Activated CD4-positive, alpha-beta T cell treated with anti-CD3 and anti-CD28 coated beads, Interleukin-2, amount 50 U/mL, for 4 hours (primary cell): ENCODE measurements at places on chromosomes 13 and 19.

- DNase-seq: no peak
These were observed 218.9 kb downstream of the LACC1 start for GRCh38 chr13:44098559-44098958.

- no peak for DNase-seq
These were observed 157.9 kb downstream of the UQCRFS1 start for GRCh38 chr19:29054886-29055675.

- DNase-seq: no peak
These were observed 3.0 kb downstream of the HSPBP1 start for GRCh38 chr19:55276720-55277430.

DNA sequence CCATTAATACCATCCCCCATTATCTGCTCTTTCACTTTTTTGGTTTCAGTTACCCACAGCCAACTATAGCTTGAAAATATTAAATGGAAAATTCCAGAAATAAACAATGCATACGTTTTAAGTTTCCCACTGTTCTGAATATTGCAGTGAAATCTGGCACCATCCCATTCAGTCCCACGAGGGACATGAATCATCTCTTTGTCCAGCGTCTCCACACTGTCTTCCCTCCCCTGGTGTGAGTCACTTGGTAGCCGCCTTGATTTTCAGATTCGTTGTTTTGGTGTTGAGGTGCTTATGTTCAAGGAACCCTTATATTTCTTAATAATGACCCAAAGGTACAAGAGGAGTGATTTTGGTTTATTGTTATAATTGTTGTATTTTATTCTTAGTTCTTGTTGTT is 246.1 kb downstream of the DCT start:
- DNase-seq: no peak

- no peak for DNase-seq
These were observed 302.6 kb downstream of the SPRY2 start for GRCh38 chr13:80038371-80038770.

DNA sequence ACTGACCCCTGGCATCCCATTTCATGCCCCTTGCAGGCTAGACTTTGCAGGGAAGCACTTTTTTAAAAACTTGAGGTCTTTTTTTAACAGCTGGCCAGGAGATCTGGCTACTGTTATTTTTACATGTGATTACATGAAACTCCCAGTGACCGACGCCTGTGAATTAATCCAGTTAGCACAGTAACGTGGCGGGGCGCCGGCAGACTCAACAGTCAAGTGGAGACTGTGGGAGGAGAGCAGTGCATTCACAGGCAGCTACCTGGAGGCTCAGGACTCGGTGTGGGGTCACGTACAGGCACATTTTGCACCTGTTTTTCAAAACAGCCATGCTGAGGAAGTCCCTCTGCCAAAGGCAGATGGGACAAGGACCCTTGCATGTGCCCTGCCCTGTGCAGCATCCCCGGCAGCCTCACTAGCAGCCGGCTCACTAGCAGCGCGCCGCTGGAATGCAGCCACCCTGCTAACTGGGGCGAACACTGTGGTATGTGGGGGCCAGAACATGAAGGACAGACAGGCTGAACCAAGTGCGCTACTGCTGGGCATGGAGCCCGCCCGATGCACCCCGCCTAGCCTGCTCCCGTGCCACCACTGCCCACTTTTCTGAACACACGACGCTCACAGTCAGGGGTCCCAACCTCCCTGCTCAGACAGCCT is 18.7 kb downstream of the CAPS start:
- no peak for DNase-seq

- no peak for DNase-seq
These were observed 16.1 kb downstream of the ATP1A3 start for GRCh38 chr19:41977916-41978315.

DNA sequence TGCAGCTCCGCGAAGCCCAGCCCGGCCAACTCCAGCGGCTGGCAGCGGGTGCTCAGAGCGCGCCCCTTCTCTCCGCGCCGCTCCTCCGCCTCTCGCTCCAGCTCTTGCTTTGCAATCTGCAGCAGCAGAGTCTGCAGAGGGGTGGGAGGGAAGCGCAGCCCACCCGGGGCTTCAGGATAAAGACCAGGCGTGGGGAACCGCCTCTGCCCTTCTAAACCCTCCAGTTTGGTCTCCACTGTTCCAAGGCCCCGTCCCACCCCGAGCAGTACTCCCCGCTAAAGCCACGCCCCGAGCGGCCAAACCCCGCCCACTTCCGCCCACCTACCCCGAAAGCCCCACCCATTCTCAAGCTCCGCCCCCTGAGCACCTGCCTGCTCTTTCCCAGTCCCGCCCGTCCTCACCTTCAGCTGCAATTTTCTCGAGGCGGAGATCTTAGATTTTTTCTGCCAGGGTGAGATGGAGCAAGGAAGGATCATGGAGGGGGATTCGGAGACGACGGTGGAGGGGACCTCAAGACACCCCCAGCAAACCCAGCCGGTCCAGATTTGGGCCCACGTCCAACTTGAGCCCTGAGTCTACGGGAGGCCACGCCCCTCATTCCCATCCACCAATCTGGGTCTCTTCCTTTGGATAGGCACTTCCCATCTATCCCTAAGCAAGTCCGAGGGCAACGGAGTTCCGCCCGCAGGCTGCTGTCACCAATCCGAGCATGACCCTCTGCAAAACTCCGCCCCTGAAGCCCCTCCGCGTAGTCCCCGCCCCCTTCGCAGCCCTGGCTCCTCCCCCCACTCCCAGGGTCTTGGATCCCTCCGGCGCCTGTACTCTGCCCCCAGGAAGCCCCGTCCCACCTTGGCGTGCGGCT is 1.1 kb downstream of the TNNI3 start:
- no peak for DNase-seq

- no peak for DNase-seq
These were observed 131.0 kb upstream of the RFC3 start for GRCh38 chr13:33686772-33687480.

DNA sequence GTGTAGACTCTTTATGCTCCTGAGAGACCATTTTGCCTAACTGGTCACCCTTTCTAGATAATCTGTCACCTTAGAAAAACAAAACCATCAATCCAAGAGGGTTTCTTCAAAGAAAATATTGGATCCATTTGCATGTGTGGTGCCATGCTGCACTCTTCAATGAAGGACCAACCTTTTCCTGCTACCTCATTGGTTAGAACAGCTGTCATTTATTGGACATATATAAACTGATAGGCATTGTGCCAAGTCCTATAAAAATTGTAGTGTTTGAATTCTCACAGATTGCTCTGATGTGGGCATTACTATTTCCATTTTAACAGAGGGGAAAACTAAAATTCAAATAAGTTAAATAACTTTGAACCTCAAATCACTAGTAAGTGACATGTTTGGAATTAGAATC is 333.2 kb downstream of the MYO16 start:
- no peak for DNase-seq

DNA sequence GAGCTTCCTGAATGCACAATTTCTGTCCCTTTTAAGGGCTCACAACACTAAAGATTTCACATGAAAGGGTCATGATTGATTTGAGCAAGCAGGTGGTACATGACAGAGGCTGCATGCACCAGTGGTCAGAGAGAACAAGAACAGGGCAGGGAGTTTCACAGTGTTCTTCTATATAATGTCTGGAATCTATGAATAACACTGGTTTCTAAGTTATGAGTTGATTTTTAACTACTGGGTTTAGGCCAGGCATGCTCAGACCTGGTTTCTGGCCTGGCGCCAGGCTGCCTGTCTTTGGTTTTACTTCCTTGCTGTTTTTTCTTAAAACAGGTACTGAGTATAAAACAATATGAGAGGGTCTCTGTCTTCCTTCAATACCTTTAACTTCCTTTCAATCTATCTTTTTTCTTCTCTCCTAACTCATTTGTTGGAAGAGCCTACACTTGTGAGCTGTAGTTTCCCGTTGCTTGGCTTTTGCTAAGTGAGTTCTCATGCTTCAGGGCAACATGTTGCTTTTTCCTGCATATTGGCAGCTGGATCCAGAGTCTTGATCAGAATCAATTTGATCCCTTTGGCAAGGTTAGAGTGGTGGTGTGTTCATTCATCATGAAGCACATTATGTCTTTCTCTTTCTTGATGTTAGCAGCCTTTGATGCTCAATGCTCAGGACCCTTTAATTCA is 38.5 kb upstream of the FGF14 start:
- no peak for DNase-seq

- peak; percentile 45 for DNase-seq
These were observed 670 bp downstream of the MAP2K7 start for GRCh38 chr19:7904074-7905020.

DNA sequence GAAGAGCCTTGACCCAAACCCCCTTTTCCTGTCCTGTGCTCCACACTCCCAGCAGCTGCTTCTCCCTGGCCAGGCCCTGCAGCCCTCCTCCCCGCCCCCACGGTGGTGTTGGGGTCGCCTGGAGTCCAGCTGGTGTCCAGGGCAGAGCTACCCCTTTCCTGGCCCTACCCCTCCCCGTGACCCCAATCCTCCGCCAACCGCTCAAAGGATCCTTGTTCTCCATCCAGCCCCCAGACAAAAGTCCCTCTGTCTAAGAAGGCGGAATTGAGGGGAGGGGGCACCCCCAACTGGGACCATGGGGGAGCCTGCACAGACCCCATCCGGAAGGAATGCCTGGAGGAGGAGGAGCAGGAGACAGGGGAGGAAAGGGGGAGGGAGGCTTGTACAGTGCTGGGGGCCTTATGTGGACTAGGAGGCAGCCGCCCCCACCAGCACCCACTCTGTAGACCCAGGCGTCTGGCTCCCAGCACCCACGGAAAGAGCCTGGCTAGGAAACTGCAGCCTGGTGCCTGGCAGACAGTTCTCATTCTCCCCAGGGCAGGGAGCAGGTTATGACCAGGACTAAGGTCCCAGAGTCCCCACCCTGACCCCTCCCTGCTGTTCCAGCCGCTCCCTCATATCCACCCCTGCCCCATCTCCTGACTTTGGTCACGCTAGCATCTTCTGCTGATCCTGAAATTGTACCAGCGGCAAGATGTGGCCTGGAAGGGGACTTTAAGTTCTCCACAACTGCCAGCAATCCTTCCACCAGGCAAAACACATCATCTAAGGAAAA is at the start of gene FXYD3:
FXYD3 (plus strand) TSS at position 647 of the 775 bp plus-strand sequence. CDS start 3,554 bp downstream, outside the sequence.
- no peak for DNase-seq

DNA sequence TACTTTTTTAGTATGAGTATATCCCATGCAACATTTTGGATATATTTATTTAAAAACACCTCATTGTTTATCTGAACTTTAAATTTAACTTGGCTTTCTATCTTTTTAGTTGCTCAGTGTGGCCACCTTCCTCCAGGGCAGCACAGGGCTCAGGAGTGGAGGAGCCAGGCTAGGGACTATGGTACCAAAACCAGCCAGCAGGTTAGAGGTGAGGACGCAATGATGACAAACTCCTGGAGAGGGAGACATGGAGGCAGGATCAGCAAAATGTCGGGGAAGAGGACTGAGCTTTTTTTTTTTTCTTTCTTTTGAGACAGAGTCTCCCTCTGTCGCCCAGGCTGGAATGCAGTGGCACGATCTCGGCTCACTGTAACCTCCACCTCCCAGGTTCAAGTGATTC is 29.6 kb upstream of the CALM3 start:
- DNase-seq: no peak
